Large intestine (tissue), 12 donors: ENCODE measurements at places on chromosomes 7 and 10. TPM values are rescaled to one million over a fixed set of nuclear protein-coding genes. Genes with fewer than 3 reads are reported as not detected.

DNA sequence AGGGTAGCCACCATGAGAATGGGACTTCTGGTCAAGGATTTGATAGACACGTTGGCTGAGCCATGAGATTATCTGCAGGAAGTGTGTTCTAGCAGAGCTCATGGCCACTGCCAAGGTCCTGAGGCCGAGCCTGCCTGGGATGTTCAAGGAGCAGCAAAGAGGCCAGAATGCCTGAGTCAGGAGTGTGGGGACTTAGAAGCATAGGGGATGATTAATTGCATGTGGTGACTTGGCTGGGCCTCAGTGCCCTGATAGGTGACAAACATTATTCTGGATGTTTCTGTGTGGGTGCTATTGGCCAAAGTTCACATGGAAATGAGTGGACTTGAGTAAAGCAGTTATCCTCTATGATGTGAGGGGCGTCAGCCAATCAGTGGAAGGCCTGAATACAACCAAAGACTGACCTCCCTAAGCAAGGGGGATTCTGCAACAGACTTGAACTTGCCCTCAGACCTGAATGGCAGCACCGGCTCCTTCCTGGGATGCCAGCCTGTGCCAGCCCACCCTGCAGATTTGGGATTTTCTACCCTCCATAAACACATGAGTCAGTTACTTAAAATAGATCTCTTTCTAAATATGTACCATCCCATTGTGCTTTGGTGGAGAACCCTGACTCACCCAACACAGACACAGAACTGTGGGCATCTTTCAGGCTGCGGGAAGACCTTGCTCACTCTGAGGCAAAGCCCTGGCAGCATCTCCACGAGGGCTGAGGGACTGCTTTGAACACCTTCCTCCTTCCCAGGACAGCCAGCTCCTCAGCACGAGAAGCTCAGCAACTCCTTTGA lies 363.9 kb upstream of the MGMT start:
- DNase-seq, result no peak

DNA sequence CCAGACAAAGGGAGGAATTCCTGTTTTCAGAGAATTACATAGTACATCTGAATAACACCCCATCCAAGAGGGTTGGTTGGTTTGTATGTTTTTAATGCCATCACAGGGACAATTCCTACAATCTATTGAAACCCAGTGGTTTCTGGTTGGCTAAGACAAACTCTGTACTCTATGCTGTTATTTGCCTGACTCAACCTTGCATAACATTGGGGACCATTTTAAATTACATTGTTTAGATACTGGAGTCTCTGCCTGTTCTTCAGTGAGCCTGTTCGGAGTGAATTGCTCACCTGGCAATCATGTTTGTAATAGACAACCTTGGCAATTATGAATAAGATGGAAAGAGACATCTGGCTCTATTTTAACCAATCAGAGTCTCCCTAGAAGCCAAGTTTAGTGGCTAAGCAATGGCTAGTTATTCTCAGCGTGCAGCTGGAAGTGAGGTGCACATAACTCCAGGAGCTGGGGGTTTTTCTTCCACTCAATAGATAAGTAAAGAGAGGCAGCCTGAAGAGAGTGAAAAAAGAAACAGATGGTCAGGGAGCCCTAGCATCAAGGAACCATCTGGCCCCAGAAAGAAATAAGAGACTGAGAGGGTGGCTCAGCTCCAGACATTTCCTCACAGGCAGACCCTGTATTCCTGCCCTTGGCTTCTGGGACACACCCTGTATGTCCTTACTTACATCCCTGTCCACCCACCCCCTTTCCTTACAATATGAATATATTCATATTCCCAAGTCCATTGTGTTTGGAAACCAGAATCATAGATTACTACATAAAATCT lies 21.2 kb upstream of the SLC35G1 start:
- DNase-seq, result no peak

DNA sequence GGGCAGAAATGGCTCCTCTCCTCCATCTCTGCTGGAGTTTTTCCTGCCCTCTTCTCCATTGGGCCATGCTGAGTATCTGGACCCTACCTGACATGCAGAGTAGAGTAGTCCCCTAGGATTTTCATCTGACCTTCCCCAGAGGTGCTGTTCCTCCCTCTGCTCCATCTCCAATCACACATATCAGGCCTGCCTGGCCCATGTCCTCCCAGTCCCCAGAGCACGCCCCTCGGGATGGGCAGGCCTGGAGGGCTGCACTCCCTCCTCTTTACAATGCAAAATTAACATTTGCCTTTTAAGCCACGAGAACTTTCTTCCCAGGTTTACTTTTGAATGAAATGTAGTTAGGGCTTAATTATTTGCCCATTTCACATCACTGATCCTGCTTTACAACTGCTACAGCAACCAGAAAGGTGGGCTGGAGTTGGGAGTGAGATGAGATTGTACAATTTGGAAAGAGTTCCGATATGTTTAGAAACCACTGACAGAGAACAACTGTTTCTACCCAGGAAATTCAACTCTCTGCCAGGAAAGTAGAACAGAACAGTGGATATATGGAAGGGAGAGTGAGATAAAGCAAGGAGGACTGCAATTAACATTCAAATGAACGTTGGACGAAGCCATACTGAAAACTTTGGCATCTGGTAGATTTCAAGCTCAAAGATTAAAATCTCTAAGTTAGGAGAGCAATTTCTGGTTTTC lies 184.0 kb upstream of the HABP2 start:
- DNase-seq, result no peak

GRCh38 chr7:150335108-150335773 lies 6.2 kb downstream of the RARRES2 start:
- DNase-seq, result peak; percentile 43

DNA sequence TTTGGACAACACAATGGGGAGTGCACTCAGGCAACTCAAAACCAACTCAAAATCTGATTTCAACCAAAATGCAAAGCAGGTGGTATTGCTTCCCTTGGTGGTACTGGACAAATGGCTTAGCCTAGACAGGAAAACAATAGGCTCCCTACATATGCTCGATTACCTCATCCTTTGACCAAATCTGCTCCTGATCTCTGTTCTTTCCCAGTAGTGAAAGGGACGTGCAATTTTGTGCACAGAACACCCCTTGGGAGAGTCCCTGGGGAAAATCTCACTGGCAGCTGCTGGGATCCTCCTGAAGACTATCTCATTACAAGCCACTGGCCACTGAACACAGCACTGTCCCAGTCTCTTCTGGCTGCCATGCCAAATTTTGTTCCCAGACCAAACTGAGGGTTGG lies 149.2 kb upstream of the VSTM2A start:
- DNase-seq, result no peak

- no peak for DNase-seq
These were observed 23.5 kb downstream of the SGCE start for GRCh38 chr7:94632338-94633013.

- peak; percentile 72 for DNase-seq
These were observed 628.7 kb downstream of the TYW1 start for GRCh38 chr7:67625257-67625737.

GRCh38 chr7:129368389-129368986 lies 65.7 kb upstream of the STRIP2 start:
- DNase-seq, result no peak

DNA sequence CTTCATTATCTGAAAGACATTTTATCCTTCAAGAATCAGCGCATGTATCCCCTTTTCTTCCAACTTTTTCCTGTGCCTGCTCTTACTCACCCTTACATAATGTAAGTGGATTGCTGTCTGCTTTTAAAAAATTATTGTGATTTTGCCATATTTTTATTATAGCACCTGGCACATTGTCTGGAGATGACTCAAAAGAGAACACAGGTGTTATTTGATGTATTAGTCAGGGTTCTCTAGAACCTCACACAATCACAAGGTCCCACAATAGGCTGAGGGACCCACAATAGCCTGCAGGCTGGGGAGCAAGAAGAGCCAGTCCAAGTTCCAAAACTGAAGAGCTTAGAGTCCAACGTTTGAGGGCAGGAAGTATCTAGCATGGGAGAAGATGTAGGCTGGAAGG lies 390.0 kb downstream of the EXOC4 start:
- no peak for DNase-seq

STK31 gene
- polyA plus RNA-seq, result 0.52 TPM

SUV39H2 gene
- 10.9 TPM for polyA plus RNA-seq

MRC1 gene
- 12.2 TPM for polyA plus RNA-seq

OR9A2 gene
- not detected for polyA plus RNA-seq

TRIM8 gene
- polyA plus RNA-seq, result 56.3 TPM
